ENCODE measurements at places on chromosomes 3 and 15. TPM values are rescaled to one million over a fixed set of nuclear protein-coding genes. Genes with fewer than 3 reads are reported as not detected.

DNA sequence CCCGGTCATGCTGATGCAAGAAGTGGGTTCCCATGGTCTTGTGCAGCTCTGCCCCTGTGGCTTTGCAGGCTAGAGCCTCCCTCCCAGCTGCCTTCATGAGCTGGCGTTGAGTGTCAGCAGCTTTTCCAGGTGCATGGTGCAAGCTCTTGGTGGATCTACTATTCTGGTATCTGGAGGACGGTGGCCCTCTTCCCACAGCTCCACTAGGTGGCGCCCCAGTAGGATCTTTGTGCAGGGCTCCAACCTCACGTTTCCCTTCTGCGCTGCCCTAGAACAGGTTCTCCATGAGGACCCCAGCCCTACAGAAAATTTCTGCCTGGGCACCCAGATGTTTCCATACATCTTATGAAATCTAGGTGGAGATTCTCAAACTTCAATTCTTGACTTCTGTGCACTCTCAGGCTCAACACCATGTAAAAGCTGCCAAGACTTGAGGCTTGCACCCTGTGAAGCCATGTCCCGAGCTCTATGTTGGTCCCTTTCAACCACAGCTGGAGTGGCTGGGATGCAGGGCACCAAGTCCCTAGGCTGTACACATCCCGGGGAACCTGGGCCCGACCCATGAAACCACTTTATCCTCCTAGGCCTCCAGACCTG is 238.4 kb upstream of the MDFIC2 start:
- no peaks in the 10 kb centered on the region for H3K4me1 ChIP-seq
- no peak overlapping the region for H3K27ac ChIP-seq
- no peaks in the 10 kb centered on the region for H3K36me3 ChIP-seq
- H3K4me3 ChIP-seq = no peak overlapping the region
- no peaks in the 10 kb centered on the region for H3K27me3 ChIP-seq

GRCh38 chr3:74537857-74538256 is 76.6 kb downstream of the CNTN3 start:
- H3K36me3 ChIP-seq = no peaks in the 10 kb centered on the region
- H3K27me3 ChIP-seq = peaks cover 6% of the 10 kb centered on the region
- no peak for DNase-seq
- no peak overlapping the region for H3K27ac ChIP-seq
- no peak overlapping the region for H3K4me3 ChIP-seq

The MITF gene
- 2.7 TPM for total RNA-seq

DNA sequence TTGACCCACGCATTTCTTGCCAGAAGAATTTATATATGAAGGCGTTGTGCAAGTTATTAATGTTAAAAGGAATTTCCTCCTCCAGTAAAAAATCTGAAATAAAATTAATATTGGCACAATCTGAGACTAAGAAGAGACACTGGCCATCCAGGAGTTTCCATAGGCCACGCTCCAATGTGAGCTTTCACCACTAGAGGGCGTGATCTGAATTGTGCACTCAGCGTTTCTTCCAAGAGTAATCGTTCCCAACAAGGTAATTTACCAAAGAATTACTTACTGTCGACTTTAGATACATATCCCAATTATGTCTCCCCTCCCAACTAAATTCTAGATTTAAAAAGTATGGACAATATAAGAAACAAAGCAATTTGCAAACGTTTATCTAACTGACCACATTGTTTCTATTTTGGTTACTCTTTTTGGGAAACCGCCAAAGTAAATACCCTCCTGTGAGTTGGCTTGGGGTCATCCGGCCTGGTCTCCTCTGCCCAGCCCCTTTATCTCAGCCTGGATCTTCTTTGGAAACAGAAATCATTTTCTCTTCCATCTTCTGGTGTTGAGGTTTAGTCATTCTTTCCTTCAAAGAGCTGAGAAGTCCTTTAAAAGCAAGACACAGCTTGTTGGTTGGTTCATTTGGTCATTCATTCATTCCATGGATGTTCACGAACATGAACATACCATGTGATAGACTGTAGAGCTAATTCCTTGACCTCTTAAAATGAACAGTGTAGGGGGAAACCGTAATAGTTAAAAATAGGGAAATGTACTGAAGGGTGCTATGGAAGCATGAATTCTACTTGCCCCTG is 26.2 kb downstream of the POLR2M start:
- H3K4me3 ChIP-seq = no peak overlapping the region
- peaks cover 6% of the 10 kb centered on the region for H3K36me3 ChIP-seq
- no peak overlapping the region for H3K27ac ChIP-seq
- peaks cover 4% of the 10 kb centered on the region for H3K4me1 ChIP-seq

DNA sequence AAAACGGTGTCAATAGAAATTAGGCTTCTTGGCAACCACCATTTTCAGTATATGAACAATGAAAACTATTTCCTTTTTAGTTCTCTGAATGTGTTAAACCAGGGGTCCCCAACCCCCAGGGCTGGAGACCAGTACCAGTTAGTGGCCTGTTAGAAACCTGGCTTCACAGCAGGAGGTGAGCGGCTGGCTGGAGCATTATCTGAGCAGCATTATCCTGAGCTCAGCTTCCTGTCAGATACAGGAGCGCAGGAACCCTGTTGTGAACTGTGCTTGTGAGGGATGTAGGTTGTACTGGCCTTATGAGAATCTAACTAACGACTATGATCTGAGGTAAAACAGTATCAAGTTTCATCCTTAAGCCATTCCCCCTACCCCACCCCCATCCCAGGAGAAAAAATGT is 328.7 kb downstream of the ZBBX start:
- no peak for DNase-seq
- H3K27ac ChIP-seq = no peak overlapping the region
- H3K27me3 ChIP-seq = no peaks in the 10 kb centered on the region
- H3K4me1 ChIP-seq = peaks cover 10% of the 10 kb centered on the region
- H3K4me3 ChIP-seq = no peak overlapping the region

The HTR3E gene
- not detected for total RNA-seq

Measured in neural crest cell (in vitro differentiated cells).